ENCODE measurements at places on chromosomes 1 and 21. TPM values are rescaled to one million over a fixed set of nuclear protein-coding genes. Genes with fewer than 3 reads are reported as not detected.
A peak's percentile ranks its signal among the peaks of the same experiment; 100 is the strongest.

GRCh38 chr1:63101336-63101735, 221.0 kb upstream of the FOXD3 start:
- DNase-seq = no peak

GRCh38 chr1:18870957-18871356, 11.5 kb upstream of the TAS1R2 start:
- DNase-seq = no peak

Gene SFN
- not detected for polyA plus RNA-seq

GRCh38 chr1:160520999-160521398, 2.1 kb downstream of the SLAMF6 start:
- DNase-seq = no peak

- DNase-seq = no peak
Measured at GRCh38 chr1:189596197-189596596, 881.5 kb downstream of the BRINP3 start.

- DNase-seq = no peak
Measured at GRCh38 chr1:15950302-15950701, 25.6 kb downstream of the ZBTB17 start.

Gene OR2L13
- not detected for polyA plus RNA-seq

DNA sequence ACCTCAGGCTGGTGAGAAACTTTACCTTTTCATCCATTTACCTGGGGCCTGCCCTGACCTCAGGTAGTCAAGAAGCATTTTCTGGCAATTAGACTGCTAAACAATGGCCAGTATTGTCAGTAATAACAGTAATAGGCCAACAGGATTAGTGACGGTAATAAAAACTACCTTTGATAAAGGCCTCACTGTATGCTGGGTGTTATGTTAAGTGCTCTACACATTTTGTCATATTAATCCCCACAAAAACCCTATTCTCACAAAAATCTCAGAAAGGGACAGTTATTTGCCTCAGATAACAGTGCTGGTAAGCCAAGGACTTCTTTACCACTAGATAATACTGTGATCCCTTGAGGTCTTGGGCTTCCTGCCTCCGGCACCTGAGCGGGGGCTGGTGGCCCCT, 191.4 kb downstream of the FOXD2 start:
- DNase-seq = no peak

DNA sequence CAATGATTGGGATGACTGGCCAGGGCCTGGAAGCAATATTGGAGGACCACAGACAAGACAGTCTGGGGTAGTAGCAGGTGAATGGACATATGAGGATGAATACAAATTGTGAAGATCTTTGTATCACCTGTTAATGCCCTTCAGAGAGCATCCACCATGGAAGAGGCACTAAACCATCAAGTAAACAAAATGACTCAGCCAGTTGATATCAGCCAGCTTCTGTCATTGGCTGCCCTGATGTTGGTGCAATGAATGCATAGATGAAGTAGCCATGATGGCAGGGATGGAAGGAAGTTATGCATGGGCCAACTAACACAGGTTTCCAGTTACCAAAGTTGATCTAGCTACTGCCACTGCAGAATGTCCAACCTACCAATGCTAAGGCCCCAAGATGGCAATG, 16.1 kb upstream of the ERI3 start:
- no peak for DNase-seq

DNA sequence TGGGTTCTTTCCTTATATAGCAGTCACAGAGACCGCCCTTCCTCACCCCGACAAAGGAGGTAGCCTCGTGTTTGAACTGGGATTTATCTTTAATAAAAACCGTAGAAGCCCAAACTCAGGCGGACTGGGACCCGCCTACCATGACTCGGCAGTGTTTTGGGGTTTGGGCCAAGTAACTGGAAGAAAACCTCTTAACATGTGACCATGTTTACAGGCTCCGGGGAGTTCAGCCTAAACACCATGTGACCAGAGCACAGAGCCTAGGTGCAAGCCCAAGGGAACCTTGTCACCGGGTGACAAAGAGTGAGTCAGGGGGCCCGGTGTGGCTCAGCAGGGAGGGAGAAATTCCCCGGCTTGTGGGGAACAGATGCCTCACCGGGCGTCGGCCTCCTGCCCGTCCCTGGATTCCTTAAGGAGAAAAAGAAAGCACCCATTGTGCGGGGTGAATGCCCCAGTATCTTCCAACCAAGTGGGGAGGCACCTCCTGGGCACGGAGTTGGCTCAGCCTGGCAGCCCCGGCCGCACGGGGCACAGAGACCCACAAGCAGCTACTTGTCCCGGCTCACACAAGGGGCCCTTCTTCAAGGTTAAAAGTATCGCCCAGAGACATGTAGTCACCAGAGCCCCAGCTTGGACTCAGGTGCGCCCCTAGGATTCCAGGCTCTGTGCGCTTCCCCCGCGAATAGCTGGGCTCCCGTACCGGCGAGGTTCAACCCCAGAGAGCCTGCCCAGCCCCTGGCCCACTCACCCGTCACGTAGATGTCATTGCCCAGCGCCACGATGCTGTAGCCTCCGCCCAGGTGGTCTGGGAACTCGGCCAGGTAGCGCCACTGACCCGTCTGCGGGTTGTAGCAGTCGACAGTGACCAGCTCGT, 1.4 kb downstream of the KLHL21 start:
- peak; percentile 77 for DNase-seq

DNA sequence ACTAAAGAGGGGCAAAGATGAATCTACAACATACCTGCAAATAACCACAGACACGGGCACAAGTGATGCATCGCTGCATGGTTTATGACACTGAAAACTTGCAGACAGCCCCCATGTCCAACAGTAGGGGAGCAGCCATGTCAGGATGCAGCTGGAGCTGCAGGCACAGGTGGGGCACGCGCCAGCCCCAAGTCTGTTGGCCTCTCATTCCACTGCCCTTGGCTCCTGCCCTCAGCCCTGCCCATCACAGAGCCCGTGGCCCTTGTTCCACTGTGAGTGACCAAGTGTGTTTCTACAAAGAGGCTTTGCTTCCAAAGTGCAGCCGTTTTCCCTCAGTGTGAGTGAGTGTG, 3.2 kb upstream of the PADI4 start:
- DNase-seq = no peak

DNA sequence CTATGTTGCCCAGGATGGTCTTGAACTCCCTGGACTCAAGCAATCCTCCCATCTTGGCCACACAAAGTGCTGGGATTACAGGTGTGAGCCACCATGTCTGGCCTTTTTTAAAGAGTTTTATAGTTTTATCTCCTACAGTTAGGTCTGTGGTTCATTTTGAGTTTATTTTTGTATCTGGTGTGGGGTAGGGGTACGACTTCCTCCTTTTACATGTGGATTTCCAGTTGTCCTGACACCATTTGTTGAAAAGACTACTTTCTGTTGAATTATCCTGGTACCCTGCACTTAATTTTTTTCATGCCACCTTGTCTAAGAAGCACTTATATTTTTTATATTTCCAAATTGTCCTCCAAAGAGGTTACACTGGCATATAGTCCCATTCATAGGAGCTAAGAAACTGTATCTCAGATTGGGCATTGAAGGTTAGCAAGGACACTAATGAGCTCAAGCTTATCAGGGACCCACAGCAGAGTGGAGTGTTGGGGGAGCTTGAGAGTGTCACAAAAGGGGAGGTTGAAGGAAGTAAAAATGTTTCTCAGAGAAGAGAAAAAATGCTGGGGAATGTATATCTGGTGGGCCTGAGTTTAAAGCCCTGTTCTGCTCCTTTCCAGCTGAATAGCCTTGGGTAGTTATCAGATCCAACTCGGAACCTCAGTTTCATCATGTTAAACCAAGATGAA, 23.4 kb upstream of the MEF2D start:
- DNase-seq = no peak

Gene PYGO2
- 21.0 TPM for polyA plus RNA-seq

DNA sequence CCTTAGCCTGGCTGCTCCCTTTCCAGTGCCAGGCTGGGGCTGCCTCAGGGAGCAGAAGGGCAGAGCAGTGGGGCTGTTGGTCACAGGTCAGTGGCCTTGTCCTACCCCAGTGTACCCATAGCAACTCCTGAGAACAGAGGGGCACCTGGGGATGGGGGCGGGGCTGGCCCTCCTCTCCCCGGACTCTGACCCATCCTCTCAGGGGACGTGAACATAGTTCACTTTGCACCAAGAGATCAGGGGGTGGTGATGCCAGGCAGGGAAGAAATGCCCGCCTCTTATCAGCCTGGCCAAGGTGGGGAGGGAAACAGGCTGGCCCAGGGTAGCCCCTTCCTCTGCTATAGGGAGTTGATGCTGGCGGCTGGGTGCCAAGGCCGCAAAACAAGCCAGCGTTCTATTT, 4.9 kb downstream of the ETNK2 start:
- no peak for DNase-seq

GRCh38 chr1:178973652-178974101, 52.0 kb upstream of the FAM20B start:
- no peak for DNase-seq

Gene NBPF6
- polyA plus RNA-seq = not detected

Gene ATP1A4
- not detected for polyA plus RNA-seq

Gene LENEP
- polyA plus RNA-seq = not detected

Gene TAS1R1
- 0.16 TPM for polyA plus RNA-seq

DNA sequence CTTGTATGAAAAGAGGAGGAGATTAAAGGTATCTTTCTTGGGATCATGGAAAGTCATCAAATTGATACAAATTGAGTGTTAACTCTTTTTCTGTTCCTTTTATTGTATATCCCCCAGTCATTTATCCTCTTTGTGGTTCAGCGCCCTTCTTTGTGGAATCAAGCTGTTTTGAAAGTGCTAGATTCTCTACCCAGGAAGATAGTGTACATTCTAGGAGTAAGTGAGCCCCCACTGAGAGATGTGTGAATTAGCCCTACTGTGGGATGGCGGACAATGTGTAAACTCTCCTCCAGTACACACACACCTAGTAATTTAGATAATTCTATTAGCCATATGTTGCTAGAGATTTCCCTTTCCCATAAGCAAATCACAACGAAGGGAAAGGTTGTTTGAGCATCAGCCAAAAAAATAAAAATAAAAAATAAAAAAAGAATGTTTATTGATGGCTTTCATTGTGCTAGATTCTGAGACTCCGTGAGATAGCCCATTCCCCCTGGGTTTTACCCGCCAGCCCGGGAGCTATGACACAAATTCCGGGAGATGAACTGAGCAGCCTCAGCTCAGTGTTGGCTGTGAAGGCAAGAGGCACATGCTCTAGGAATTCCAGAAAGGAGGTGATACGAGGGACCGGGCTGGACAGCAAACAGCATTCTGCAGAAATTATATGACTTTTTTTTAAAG, 378.4 kb upstream of the RUNX1 start:
- no peak for DNase-seq

GRCh38 chr1:152777510-152778137, 2.7 kb downstream of the LCE1F start:
- DNase-seq = no peak

GRCh38 chr1:45974541-45975269, 157.7 kb downstream of the PIK3R3 start:
- no peak for DNase-seq

DNA sequence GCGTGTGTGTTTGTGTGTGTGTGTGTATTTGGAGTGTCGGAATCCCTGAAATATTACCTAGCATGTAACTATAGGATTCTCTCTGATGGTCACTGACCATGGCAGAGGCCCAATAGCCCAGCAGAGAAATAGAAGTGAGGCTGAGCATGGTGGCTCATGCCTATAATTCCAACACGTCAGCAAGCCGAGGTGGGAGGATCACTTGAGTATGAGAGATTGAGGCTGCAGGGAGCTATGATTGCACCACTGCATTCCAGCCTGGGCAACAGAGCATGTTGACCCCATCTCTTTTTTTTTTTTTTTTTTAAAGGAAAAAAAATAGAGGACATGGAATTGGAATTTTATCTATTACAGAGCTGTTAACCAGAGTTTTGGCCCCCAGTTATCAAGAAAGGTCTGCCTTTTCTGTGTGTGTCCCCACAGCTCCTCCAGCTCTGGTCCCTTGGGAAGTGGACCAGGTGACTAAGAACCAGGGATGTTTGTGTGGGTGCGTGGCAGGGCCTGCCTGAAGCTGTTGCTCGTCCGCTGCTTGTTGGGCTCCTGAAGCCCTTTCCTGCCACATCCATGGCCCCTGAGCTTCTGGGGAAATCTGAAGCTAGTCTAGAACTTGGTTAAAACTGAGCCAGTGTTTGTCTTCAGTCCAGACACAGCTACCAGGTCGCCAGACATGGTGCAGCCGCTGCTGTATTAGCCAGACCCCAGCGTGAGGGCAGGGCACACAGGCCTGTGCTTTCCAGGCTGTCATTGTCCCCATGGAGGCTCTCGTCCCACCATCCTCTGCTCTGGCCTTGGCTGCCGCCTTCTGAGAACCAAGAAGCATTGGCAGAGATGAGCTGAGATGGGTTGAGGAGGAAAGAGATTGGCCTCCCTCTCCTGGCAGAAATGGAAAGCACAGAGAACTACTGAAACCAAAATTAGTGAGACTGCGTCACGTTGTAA, 25.5 kb downstream of the CAPN9 start:
- DNase-seq = no peak

Gene SHE
- polyA plus RNA-seq = not detected

Gene LRRC38
- polyA plus RNA-seq = not detected

DNA sequence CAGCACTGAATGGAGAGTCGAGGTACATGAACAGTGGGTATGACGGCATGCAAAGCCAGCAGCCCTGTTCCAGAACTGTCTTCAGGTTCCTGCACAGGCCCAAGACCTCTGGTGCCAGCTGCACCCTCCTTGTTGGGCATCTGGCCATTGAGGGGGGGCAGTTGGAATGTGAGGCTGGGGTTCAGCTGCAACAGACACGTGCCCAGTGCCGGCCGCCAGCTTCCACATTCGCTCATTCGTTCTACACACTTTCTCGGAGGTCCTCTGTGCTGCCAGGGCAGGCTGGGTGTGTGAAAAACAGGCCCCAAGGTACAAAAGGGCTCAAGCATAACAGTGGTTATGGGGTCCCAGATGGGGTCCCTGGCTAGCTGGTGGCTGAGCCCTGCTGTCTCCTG, 37.9 kb upstream of the SLC19A1 start:
- DNase-seq = no peak

- DNase-seq = peak; percentile 84
Measured at GRCh38 chr1:91757763-91758460, 128.0 kb downstream of the TGFBR3 start.

- DNase-seq = no peak
Measured at GRCh38 chr1:75615613-75616435, 4.9 kb upstream of the SLC44A5 start.

Gene A3GALT2
- not detected for polyA plus RNA-seq

DNA sequence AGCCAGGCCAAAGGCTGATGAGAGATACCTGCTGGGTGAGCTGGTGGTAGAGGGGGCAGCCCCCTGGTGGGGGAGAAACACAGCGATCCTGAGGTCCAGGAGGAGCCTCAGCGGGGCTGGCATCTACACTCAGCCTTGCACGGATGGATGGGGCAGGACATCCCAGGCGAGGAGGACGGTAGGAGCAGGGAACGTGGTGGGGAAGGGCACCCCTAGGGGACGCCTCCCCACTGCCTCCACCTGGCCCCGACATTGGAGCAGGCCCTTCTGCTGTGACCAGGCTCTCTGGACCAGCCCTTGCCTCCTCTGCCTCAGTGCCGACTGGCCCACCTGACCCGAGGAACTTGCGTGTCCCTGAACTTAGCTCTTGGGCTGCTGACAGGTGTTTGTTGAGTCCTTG, 6.4 kb upstream of the MMEL1 start:
- DNase-seq = no peak

Gene LRRC71
- 0.75 TPM for polyA plus RNA-seq

Gene SUCO
- polyA plus RNA-seq = 5.0 TPM

Gene CCDC30
- 0.38 TPM for polyA plus RNA-seq

Measured in BJ (cell line).